Pons (tissue), 1 donor: ENCODE measurements at places on chromosomes 7 and 10.

DNA sequence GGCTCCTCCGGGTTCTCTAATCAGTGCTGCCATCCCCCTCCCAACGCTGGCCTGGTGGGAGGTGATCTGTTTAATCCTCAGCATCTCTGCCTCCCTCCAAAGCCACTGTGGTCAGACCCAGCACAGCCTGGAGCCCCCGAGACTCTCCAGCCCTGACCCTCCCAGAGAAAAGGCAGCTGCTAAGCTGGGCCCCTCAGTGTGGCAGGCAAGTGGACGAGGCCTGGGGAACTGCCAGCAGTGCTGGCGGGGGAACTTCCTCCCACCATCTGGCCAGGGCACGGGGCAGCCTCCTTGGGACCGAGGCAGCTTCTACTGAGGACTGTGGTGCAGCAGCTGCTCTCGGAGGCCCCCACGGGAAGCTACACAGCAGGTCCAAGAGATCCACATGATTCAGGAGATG is 51.1 kb downstream of the DPYSL4 start:
- no peak for DNase-seq

GRCh38 chr10:72344932-72345331 is 9.8 kb downstream of the DNAJB12 start:
- DNase-seq: no peak

GRCh38 chr10:5334196-5334880 is 30.4 kb upstream of the UCN3 start:
- DNase-seq: no peak

- DNase-seq: no peak
Observed at GRCh38 chr7:157989589-157989988, 598.0 kb downstream of the PTPRN2 start.

DNA sequence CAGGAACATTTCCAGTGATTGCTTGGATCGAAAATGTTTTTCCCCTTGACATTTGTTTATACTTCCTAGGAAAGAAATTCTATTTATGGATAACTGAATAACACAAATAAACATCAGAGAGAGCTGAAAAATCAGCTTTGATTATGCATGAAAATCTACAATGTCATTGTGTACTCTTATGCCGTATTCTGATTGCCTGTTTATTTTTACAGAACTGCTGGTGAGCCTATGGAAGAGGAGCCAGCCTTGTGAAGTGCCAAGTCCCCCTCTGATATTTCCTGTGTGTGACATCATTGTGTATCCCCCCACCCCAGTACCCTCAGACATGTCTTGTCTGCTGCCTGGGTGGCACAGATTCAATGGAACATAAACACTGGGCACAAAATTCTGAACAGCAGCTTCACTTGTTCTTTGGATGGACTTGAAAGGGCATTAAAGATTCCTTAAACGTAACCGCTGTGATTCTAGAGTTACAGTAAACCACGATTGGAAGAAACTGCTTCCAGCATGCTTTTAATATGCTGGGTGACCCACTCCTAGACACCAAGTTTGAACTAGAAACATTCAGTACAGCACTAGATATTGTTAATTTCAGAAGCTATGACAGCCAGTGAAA is 121.5 kb downstream of the TWIST1 start:
- DNase-seq: no peak

DNA sequence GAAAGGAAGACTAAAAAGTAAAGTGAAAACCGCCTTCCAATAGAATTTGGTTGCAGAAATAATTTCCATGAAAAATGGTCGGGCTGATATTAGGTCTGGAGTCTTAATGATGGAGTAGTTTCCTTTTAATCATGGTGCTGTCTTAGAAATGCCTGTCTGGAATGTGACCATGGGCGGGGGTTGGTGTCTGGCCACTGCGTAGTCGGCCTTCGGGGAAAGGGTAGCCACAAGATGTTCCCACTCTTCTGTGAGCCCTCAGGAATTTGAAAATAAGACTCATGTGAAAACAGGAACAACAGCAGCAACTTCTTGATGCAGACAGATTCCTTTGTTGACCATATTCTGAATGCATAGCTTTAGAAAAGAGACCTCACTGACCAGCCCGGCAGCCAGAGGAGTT is 176.8 kb downstream of the KIAA1217 start:
- DNase-seq: no peak

DNA sequence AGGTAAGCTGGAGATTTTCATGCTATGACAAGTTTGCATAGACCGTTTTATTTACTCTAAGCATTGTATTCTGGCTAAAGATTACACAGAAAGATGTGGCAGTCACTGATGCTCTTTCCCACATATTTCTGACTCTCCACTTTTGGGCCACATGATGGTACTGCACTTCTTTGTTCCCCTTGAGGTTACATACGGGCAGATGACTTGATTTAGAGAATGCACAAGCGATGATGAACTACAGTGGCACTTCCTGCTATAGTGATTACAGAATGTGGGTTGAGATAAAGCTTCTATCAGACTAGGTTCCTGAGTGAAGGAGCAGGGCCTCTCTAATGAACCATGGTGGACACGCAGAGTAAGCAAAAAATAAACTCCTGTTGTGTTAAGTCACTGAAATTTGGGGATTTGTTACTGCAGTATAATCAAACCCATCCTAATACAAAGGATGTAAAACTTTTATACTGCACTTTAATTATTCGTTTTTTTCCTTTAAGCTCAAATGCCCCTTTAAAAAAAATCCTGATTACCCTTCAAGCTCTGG is 177.9 kb downstream of the TAX1BP1 start:
- no peak for DNase-seq
